Fibroblast of skin of left biceps (primary cell): ENCODE measurements at places on chromosomes 6 and 20.

GRCh38 chr6:1109134-1109533 is 202.8 kb upstream of the FOXQ1 start:
- no peak for DNase-seq

DNA sequence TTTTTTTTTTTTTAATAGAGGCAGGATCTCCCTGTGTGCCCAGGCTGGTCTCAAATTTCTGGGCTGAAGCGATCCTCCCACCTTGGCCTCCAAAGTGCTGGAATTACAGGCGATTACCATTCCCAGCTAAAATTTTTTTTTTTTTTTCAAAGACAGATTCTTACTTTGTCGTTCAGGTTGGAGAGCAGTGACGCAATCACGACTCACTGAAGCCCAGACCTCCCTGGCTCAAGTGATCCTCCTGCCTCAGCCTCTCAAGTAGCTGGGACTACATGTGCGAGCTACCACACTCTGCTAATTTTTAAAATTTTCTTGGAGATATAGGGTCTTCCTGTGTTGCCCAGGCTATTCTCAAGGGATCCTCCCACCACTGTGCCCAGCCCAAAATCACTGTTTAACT is 58.0 kb upstream of the MYO6 start:
- DNase-seq = no peak

DNA sequence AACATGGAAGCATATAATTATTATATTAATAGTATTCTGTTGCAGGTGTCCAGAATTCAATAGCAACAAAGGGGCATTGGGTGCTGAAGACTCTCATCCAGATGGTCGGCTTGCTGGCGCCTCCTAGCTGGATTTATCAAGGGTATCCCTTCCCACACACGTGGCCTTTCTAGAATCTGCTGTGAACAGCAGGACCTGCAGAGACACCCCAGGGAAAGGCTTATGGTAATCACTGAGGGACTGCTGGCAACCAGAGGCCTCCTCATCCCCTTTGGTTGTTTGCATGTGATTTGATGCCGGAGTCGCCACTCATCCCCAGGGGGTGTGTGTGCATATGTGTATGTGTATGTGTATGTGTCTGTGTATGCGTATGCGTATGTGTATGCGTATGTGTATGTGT is 20.6 kb downstream of the ZFP64 start:
- no peak for DNase-seq

- DNase-seq = no peak
Observed at GRCh38 chr6:85484948-85485347, 35.1 kb downstream of the NT5E start.

GRCh38 chr20:38601216-38602184 is at the start of gene ARHGAP40:
TSS of gene ARHGAP40 (plus strand) at chr20:38601809.
- no peak for DNase-seq

DNA sequence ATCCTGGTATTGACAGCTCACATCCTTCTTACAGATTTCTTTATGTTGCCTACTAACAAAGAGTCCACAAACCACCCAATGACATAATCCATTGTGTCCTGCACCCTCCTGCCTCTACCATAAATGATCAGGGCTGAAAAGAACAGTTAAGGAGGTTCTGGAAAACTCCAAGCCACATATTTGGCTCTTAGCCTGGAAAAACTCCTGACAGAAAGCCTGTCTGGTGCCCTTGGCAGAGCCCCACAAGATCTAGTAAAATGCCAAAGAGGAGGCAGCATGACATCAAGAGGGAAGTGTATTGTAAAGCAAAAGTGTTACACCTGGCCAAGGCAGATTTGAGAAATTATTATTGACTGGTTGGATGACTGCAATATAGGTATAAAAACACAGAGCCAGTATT is 126.4 kb upstream of the VGLL2 start:
- no peak for DNase-seq

DNA sequence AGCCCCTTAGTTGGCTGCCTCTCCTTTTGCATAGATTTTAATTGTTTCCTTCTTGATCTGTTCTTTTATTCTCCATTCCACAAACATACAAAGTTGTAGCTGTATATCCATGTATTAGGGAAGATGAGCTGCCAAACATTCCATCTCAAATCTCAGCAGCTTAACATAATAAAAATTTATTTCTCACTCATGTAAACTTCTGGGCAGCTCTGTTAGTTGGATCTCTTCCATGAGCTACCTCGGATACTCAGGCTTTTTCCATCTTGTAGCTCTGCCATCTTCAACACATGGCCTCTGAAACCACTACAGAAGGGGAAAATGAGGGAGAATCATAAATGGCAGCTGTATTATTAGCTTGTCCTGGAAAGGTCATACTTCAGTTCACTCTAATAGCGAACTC is 149.4 kb upstream of the BMP2 start:
- DNase-seq = no peak

- DNase-seq = no peak
Observed at GRCh38 chr6:45724027-45724426, 291.6 kb downstream of the CLIC5 start.

GRCh38 chr6:165985806-165986299 is 181.8 kb downstream of the TBXT start:
- no peak for DNase-seq

DNA sequence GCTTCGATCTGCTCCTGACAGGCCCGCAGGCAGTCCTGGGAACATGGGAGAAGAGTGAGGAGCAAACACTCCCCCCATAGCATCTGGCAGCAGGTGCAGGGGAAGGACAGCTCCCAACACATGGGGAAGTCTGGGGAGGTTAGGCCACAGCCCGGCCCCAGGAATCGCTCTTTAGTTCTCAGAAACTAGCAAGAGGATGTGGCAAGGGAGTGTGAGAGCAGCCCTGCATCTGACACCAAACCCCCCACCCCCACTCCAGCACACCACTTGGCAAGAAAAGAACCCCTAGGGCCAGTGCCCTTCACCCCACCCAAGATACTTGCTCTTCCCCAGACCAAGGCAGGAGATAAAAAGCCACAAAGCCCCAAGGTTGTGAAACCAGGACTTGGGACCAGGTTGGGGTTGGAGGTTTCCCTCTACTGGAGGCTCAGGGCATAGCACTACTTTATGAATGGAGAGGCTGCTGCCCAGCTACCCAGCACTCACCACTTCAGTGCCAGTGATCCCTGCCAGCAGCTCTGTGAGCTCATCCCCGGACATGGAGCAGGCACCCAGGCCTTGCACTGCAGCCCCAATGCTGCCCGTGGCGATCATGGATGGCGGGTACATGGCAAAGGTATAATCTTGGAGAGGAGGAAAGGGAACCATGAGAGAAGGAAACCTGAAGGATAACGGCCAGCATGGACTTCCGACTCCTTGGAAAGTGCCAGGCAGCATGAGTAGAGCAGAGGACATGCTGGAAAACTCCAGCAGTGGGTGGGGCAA is 5.4 kb downstream of the CCND3 start:
- peak; percentile 52 for DNase-seq

- DNase-seq = peak; percentile 6
Observed at GRCh38 chr6:34834789-34835518, 43.1 kb downstream of the BLTP3A start.

- no peak for DNase-seq
Observed at GRCh38 chr6:21587179-21587960, 6.2 kb upstream of the SOX4 start.

- DNase-seq = no peak
Observed at GRCh38 chr20:47487175-47487917, 14.3 kb upstream of the NCOA3 start.

- DNase-seq = no peak
Observed at GRCh38 chr20:45827030-45827652, at the start of gene TNNC2. TSS of gene TNNC2 (minus strand) at chr20:45827312. CDS start at chr20:45827248, 64 bp downstream.

- no peak for DNase-seq
Observed at GRCh38 chr20:50450881-50451752, 59.1 kb upstream of the PTPN1 start.

DNA sequence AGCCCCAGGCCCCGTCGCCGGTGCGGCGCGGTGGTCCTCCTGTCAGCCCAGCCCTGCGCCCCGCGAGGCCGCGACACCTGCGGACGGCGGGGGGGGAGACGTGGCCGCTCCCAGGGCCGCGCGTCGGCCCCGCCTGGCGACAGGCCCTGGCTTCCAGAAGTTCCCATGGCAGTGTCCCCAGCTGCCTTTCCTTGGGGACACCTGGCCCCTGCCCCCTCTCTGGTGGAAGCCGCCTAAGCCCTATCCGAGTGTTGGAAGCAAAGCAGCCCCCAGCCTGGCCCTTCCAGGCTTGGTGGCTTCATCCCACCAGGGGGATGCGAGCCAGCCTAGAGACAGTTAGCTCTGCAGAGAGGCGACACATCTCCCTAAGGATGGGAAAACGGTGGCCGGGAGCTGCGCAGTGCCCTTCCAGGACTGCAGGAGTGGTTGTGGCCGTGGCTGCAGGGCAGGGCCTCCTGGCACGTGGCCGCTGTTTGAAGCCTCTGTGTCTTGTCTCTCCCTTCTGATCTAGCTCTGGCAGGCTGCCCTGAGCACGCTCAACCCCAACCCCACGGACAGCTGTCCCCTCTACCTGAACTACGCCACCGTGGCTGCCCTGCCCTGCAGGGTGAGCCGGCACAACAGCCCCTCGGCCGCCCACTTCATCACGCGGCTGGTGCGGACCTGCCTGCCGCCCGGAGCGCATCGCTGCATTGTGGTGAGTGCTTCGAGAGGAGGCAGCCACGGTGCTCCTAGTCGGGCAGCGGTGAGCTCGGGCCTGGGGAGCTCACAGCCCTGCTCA is 816 bp downstream of the NPEPL1 start:
- DNase-seq = no peak

- DNase-seq = no peak
Observed at GRCh38 chr6:13769655-13770053, 44.7 kb downstream of the MCUR1 start.

GRCh38 chr20:62019144-62019805 is 46.4 kb downstream of the TAF4 start:
- no peak for DNase-seq

GRCh38 chr6:84003131-84003530 is 30.4 kb upstream of the MRAP2 start:
- no peak for DNase-seq

DNA sequence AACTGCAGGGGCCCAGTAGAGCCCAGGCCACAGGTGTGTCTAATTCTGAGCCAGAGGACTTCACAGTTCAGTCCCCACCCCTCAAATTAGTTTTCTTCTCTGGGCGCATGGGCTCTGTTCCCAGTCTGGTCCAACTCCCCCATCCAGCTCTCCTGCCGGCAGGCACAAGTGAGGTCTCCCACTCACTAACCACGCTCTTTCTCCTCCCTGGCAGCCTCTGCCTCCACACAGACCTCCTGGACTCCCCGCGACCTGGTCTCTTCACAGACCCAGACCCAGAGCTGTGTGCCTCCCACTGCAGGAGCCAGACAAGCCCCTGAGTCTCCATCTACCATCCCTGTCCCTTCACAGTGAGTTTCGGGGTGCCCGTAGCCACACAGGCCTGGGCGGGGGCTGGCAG is 6.2 kb downstream of the NCR2 start:
- DNase-seq = no peak

GRCh38 chr20:35431621-35432429 is 6.2 kb downstream of the GDF5 start:
- DNase-seq = no peak

DNA sequence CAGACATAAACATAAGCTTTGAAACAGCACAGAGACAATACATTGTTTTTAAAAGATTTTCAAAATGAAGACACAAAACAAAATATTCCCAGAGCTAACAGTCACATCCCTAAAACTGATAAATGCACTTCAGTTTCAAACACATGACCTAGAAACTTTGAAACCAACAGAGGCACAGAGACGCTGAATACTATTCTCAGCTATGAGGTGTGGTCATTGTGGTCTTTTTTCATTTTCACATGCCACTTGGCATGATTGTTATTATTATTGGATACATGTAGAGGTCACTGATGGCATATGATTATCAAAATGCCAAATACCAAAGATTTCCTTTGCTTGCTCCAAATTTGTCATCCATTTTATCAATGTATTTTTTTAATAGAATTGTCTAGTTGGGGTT is 306.9 kb downstream of the QKI start:
- no peak for DNase-seq

DNA sequence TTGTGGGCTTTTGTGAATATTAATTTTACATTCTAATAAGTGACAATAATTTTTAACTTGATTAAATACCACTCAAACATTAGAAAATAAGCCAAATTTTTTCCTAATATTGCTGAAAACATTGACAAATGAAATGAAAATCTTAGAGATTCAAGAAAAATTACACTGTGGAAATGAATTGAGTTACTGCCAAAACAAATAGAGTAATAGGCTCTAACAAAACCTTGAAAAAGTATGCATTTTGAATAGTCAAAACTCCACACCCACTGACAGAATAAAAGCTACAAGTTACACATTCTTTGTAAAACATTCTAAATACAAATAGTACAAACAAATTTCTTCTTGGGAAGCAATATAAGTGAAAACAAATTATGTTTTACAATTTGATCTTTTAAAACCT is 5.9 kb downstream of the TBX18 start:
- no peak for DNase-seq

GRCh38 chr6:78909391-78909790 is 42.0 kb downstream of the IRAK1BP1 start:
- peak; percentile 80 for DNase-seq

- DNase-seq = no peak
Observed at GRCh38 chr20:14799545-14800216, 462.3 kb upstream of the FLRT3 start.

- DNase-seq = no peak
Observed at GRCh38 chr6:5275497-5275896, 14.2 kb downstream of the FARS2 start.

- DNase-seq = no peak
Observed at GRCh38 chr6:84161190-84161589, 66.3 kb downstream of the CEP162 start.

- DNase-seq = no peak
Observed at GRCh38 chr20:9794831-9795230, 44.0 kb downstream of the PAK5 start.

DNA sequence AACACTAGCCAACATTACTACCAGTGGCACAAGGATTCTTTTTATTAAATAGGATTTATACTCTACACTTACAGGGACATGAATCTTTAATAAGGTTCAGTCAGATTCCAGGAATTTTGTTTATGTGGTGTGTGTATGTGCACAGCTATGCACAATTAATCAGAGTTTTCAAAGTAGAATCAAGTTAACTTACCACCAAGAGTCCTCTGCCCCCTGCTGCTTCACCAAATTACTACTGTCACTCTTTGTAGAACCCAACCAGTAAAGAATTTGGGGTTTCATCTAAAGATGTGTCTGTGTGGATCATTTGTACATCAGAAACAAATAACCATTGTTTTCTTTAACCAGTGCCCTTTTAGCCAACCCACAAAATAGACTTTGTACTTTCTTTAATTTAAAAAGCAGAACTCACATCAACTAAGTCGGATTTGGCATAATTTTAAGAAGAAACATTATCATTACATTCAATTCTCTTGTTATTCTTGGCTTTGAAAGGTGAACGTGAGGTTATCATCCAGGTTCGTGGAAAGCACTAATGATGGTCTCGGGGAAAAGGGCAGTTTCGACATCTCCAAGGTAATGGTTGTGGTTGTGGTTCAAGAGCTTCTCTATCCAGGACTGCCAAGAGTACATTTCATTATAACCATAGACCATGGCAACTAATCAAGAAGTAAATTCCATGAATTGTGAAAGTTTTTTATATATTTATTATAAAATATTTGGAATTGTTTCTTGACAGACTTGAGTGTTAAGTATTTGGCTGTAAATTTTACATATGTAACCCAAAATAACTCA is 514.3 kb upstream of the ID4 start:
- DNase-seq = peak; percentile 70

GRCh38 chr6:163333701-163334663 is 80.5 kb upstream of the QKI start:
- DNase-seq = no peak
